Erythroblast (primary cell): ENCODE measurements at places on chromosomes 16 and 17.

GRCh38 chr17:21129023-21129681 is 2.4 kb downstream of the DHRS7B start:
- DNase-seq = peak; percentile 14

- DNase-seq = no peak
These were observed 2114.6 kb downstream of the TP53TG3F start for GRCh38 chr16:35574011-35574410.

DNA sequence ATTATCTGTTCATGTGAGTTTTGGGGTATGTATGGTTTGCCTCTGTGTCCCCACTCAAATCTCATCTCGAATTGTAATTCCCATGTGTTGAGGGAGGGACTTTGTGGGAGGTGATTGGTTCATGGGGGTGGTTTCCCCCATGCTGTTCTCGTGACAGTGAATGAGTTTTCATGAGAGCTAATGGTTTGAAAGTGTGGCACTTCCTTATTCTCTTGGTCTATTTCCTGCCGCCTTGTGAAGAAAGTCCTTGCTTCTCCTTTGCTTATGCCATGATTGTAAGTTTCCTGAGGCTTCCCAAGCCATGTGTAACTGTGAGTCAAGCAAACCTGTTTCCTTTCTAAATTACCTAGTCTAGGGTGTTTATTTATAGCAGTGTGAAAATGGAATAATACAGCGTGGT is 128.1 kb upstream of the HS3ST4 start:
- DNase-seq = no peak

DNA sequence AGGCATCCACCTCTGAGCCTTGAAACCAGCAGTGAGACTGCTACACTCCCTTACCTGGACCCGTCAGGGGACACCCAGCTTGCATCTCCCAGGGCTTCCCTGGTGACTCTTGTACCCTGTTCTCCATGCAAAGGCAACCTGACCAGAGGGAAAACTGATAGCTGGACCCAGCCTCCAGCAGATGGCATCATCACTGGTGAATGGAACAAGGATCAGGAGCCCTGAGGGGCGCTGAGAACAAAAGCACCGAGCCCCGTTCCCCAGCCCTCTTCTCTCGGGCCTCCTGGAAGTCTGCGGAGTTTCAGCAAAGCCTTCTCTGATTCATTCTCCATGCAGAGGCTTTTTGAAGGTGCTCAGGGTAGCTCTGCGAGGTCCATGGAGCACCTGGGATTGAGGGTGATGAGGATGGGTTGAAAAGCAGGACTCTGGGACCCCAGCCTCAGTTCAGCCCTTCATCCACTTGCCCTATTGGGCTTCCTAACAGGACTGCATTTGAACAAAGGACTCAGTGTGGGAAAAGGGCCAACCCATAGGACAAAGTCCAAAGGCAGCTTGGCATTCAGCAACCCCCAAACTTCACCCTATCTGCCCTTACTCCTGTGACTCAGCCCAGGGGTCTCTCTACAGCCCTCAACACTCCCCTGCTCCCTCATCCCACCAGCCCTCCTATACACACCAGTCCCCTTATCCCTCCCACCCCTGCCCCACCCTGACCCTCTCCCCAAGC is 45.0 kb upstream of the LHX1 start:
- DNase-seq = no peak

DNA sequence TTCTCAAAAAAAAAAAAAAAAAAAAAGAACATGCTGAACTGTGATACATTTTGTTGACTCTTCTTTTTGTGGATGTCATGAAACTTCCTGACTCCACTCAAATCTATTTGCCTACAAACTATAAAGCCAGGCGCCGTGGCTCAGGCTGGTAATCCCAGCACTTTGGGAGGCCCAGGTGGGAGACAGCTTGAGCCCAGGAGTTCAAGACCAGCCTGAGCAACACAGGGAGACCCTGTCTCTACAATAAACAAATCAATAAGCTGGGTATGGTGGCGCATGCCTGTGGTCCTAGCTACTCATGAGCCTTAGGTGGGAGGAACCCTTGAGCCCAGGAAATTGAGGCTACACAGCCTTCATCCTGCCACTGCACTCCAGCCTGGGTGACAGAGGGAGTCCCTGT is 1.5 kb upstream of the NT5C start:
- DNase-seq = no peak

GRCh38 chr17:56948491-56948890 is 12.4 kb downstream of the COIL start:
- DNase-seq = no peak

GRCh38 chr16:57970970-57971369 is at the start of gene CNGB1:
CNGB1 (minus strand) TSS chr16:57971128; CDS start chr16:57967286, 3,842 bp downstream.
- DNase-seq = no peak

DNA sequence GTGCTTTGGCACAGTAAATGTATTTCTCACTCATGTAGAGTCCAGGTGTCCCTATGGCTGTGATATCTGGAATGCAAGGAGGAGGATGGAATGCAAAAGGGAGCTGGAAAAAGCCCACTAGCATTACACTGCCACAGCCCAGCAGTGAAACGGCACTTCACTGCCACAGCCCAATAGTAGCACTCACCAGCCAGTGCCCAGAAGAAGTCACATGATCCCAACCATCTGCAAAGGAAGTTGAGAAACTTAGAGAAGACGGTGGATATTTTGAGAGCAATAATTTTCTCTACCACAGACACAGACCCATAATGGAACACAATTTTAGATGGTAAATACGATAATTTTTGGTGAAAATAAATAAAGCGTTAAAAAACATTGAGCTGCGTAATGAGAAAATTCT is 51.8 kb downstream of the C16orf82 start:
- DNase-seq = no peak

DNA sequence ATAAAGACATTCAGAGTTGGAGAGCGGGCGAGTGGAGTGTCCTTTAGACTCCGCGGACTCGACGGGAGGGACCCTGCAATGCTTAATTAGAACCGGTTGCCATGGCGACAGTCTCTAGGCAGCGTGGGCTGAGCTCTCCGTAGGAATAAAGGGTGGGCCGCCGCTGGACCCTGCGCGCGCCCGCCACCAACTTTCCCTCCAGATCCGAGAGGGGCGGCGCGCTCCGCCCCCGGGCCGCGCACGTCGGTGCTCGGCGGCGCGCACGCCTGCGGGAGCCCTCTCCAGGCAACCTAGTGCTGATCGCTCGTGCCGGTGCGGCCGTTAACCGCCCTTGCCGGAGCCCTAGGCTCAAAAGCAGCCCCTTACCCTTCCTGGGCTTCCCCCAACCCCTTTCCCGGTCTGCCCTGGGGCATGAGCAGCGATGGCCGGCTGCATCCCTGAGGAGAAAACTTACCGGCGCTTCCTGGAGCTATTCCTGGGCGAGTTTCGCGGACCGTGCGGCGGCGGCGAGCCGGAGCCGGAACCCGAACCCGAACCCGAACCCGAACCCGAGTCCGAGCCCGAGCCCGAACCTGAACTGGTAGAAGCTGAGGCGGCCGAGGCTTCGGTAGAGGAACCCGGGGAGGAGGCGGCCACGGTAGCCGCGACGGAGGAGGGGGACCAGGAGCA is at the start of gene PPM1E:
Gene PPM1E (plus strand): TSS at position 278 of the 669 bp plus-strand sequence.
- peak; percentile 74 for DNase-seq

GRCh38 chr17:64466019-64466735 is 17.3 kb downstream of the MILR1 start:
- no peak for DNase-seq

DNA sequence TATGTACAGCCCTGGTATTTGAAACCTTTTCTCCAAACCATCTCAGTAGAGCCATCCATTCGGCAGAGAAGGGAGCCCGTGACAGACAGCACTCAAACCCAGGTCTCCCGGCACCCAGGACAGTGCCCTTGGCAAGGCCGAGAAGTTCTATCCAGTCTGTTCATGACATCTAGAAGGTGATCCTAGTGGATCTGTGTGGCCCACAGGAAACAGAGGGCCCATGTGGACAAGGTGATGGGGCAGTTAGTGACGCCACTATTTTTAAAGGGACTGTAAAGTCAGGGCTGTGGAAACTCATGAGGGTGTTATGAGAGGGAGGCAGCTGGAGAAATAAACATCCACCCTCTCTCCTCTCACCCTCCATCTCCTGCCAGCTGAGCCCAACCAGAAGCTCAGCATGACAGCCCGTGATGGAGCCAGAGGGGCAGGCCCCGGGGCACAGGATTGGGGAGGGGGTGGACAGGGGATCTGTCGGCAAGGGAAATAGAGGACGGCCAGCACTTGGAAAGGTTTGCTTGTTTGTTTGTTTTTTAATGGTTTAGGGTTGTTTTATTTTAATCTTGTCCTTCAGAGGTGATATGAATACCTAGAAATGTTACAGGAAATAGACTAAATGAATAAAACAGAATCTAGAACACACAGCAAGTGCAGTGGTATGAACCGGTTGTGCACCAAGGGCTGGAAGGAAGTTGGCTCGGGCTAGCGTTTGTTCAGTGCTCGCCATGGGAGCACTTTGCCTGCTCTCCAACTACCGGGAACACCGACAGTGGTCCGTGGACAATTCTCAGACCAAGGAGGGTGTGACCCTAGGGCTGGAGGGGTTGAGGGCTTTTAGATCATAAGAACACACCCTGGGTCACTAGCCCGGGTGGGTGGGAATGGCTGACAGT is 17.1 kb downstream of the MYLK3 start:
- DNase-seq = no peak

GRCh38 chr16:70697594-70698170 is 11.8 kb upstream of the MTSS2 start:
- DNase-seq = no peak

GRCh38 chr17:50062293-50063243 is 6.7 kb downstream of the ITGA3 start:
- no peak for DNase-seq

GRCh38 chr16:69365901-69366300 is 14.3 kb upstream of the TMED6 start:
- no peak for DNase-seq

DNA sequence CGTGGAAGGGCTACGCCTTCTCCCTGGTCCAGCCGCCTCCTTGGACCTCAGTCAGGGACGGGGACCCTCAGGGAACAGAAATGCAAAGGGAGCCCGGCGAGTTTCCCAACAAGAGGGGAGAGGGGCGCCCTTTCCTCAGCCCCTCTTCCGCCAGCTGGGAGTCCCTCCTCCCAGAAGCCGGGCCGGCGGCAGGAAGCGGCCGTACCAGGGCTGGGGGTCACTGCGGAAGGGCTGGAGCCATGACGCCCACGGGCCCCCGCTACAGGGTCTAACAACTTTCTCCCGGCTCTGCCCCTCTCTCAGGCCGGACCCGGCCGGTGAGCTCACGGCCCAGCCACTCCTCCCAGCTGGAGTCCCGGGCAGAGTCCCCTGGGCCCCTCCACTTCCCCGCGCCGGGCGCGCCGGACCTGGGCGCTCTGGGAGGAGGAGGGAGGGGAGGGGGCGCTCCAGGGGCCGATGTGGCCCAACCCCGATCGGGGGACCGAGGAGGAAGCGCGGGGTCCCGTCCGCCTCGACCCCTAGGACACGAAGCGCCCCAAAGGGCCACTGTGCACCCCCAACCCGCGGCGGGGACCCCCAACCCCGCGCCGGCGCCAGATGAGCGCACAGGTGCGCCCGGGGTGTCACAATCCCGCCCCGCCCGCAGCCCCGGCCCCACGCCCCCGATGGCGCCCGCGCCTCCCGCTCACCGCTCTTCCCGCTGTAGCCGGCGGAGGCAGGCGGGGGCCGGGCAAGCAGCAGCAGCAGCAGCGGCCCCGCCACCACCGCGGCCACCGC is 578 bp downstream of the PGAP6 start:
- no peak for DNase-seq

- DNase-seq = no peak
These were observed 2.9 kb upstream of the WIPI1 start for GRCh38 chr17:68460146-68460545.

DNA sequence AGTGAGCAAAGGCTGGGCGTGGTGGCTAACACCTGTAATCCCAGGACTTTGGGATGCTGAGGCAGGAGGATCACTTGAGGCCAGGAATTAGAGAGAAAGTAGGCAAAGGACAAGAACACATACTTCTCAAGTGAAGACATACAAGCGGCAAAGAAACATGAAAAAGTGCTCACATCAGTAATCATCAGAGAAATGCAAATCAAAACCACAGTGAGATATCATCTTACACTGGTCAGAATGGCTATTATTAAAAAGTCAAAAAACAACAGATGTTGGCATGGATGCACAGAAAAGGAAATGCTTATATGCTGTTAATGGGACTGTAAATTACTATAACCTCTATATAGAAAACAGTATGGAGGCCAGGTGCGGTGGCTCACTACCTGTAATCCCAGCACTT is 12.2 kb upstream of the SLX4 start:
- no peak for DNase-seq

DNA sequence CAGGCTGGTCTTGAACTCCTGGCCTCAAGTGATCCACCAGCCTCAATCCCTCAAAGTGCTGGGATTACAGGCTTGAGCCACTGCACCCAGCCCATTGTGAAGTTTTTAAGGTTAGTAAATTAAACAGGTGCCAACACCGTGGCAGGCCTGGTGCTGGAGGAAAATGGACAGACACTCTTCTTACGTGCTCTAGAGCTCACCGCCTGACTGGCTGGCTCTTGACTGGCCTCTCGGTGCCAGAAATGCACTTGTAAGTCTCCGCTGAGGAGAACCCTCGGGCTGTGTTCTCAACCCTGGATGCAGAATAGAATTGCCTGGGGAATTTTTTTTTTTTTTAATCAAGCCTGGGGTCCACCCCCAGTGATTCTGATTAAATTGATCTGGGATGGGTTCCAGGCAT is 10.3 kb upstream of the HAS3 start:
- no peak for DNase-seq

DNA sequence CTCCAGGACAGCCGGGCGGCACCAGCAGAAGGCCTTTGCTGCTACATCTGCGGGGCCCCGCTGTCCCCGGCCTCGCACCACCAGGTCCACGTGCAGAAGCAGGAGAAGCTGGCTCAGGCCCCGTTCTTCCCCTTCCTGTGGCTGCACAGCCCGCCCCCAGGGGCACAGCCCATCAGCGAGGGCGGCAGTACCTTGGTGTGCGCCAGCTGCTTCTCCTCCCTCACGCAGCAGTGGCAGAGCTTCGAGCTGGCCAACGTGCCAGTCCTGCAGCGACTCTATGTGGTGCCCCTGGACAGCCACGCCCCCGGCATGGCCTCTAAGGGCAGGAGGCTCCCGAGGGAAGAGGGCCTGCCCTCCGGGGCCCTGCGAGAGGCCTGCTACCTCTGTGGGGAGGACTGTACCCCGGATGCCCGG is 58.3 kb upstream of the CIBAR2 start:
- DNase-seq = no peak

GRCh38 chr17:10058921-10059683 is 139.3 kb downstream of the GAS7 start:
- DNase-seq = no peak

GRCh38 chr17:37698132-37698910 is 46.5 kb downstream of the HNF1B start:
- no peak for DNase-seq

GRCh38 chr16:67528222-67528869 is at the start of gene RIPOR1:
RIPOR1 (plus strand) TSS chr16:67528829; CDS start chr16:67538447, 9,618 bp downstream.
- peak; percentile 77 for DNase-seq

GRCh38 chr16:81574168-81574567 is 129.6 kb downstream of the CMIP start:
- no peak for DNase-seq

DNA sequence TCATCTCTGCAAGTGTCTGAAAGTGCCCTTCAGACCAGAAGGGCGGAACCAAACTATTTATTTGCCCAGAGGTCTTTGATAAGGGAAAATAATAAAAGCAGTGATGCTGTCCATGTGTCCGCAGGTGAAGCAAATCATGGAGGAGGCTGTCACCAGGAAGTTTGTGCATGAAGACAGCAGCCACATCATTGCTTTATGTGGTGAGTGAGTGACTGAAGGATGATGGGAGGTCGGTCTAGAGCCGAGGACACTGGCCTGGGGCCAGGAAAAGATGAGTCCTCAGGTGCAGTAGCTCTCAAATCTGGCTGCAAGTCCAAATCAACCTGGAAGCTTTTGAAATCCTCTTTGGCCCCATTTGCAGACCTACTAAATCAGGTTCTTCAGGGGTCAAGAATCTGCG is 6.1 kb downstream of the SGSM2 start:
- DNase-seq = no peak

GRCh38 chr16:85829751-85830445 is 30.4 kb downstream of the COX4I1 start:
- no peak for DNase-seq
